ENCODE measurements at places on chromosomes 11 and 22.

DNA sequence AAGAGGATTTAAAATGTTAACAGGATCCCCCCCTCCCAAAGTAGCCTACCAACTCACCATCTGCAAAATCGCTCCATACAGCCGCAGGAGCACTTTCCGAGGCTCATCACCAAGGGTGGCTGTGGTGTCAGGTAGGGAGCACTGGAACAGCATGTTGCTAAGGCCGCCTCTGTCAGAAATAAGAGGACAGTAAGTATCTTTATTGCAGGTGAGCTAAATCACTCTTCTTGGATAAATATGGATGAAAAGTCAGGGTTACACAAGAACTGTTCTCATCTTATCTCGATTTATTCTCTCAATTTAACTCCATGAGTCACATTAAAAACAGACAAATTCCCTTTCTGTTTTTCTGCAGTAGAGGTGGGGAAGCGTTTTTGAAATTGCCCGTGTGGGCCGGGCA lies 24.2 kb downstream of the CHKA start:
- no peak for DNase-seq

GRCh38 chr11:60813324-60813723 lies 28.2 kb downstream of the MS4A10 start:
- no peak for DNase-seq

DNA sequence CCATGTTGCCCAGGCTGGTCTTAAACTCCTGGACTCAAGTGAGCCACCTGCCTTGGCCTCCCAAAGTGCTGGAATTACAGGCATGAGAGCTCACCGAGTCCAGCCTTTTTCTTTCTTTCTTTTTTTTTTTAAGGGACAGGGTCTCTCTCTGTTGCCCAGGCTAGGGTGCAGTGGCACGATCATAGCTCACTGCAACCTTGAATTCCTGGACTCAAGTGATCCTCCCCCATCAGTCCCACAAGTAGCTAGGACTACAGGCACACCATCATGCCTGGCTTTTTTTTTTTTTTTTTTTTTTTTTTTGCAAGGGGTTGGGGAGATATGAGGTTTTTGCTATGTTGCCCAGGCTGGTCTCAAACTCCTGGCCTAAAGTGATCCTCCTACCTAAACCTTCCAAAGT lies 78.5 kb downstream of the MRTFA start:
- DNase-seq, result no peak

DNA sequence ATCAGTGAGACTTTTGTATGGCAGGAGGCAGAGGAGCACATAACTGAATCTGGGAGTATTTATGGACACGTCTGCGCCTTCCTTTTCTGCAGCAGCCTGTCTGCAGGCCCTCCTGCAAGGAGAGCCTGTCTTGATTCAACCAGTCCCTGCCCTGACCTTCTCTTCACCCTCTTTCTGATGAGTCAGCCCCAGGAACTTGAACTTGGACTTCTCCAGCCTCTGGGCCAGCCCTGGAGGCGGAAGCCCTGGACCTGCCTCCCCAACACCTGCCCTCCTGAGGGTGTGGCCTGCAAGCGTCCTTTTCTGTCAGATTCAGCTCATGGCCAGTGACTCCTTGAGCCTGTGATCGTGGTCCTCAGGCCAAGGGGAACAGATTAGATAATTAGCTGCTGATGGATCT lies 20.0 kb downstream of the DAGLA start:
- no peak for DNase-seq

Measured in stimulated activated CD8-positive, alpha-beta memory T cell treated with anti-CD3 and anti-CD28 coated beads, Interleukin-7, amount 100 ng/mL, for 1 hour (primary cell).